ENCODE measurements at places on chromosomes 11 and 22.

DNA sequence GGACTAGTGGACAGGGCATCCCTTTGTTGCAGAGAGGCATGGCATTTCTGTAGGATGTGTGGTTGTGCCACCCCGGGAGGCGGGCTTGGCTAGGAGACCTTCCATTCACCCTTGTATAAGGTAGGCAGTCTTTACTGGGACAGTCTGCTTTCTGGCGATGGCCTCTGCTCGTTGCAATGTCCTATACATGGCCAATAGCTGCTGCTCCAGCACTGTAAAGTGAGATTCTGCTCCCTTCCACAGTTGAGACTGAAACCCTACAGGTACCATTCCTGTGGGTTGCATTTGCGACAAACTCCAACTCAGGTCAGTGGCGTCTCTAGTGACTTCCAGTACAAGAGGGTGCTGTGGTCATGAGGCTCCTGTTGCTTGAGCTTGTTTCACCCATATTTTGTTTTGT lies 20.4 kb upstream of the APOL3 start:
- DNase-seq = no peak

DNA sequence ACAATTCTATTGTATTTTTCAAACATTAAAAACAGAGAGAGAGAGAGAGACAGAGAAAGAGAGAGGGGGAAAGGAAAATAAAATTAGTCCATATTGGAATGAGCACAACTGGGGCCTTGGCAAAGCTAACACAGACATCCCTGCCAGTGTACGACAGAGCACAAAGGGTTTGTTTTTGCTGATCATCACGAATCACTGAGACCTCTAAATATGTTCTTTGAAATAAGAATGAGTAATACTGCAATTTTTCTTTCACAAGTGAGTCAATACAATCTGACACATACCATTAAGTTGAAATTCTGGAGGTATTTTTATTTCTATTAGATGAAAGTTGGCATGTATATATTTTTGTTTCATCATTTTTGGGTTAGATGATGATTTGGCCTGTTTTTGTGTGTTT lies 27.0 kb upstream of the LRRC4C start:
- DNase-seq = no peak

DNA sequence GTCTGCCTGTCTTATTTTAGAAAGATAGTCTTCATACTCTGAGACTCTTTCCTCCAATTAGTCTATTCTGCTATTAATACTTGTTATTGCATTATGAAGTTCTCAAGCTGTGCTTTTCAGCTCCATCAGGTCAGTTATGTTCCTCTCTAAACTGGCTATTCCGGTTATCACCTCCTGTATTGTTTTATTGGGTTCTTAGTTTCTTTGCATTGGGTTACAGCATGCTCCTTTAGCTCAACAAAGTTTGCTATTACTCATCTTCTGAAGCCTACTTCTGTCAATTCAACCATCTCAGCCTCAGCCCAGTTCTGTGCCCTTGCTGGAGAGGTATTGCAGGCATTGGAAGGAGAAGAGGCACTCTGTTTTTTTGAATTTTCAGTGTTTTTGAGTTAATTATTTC lies 21.0 kb upstream of the OR5AK2 start:
- no peak for DNase-seq

DNA sequence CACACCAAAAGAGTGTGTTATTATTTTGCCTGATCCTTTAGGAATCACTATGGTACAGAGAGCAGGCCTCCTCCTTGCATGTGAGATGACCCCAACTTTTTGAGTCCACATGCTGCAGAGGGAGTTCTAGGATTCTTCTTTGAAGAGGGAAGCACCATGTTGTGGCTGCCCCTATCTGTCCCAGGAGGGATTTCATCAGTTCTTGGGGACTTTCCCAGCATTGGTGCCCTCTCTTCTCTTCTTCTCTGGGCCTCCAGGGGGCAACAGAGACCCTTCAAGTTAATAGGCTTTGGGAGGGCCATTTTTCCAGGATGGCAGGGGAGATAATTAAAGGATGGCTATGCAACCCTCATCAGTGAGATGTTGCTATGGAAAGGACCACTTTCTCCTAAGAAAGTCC lies 3.6 kb downstream of the MMP1 start:
- no peak for DNase-seq

DNA sequence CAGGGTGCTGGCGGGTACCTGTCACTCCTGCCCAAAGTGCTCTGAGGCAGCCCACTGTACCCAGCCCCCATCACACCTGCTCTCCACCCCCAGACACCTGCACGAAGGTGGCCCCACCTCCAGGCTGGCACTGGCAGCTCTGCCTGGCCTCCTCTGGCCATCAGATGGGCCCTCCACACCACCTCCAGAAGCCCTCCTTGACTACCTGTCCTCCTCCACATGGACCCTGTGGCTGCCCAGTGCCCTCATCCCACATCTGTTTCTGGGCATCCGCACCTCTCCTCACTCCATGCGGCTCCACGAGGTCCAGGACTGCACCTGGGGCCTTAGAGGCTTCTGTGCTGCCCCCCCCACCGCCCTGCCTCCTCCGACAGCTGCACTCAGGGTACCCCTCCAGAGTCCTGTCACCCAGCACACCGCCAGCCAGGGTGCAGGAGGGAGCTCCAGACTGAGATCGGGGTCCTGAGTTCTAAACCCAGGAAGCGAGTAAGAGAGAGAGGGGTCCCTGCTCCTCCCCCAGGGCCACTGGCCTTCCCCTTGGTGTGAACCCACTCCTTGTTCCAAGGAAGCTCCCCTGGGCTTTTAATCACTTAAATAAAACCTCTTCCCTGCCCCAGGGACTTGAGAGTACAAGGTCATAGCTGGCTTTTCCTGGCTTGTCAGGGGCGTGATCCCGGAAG lies 1.7 kb downstream of the CTSD start:
- DNase-seq = no peak

DNA sequence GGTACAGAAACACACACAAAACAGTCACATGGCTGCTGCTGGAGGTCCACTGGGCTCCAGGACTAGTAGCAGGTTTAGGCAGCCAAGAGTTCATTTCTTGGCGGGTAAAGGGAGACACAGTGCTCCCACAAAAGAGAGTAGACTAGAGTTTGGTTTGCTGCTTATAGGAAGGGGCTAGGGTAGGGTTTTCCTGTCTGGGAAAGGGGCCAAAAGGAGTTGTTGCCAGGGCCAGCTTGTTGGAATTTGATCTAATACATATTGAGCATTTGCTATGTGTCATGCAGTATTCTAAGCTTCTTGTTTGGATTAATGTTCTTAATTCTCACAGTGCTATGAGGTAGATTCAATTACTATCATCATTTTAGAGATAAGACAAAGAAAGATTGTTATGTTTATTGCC lies 195.1 kb upstream of the PLET1 start:
- DNase-seq = no peak

DNA sequence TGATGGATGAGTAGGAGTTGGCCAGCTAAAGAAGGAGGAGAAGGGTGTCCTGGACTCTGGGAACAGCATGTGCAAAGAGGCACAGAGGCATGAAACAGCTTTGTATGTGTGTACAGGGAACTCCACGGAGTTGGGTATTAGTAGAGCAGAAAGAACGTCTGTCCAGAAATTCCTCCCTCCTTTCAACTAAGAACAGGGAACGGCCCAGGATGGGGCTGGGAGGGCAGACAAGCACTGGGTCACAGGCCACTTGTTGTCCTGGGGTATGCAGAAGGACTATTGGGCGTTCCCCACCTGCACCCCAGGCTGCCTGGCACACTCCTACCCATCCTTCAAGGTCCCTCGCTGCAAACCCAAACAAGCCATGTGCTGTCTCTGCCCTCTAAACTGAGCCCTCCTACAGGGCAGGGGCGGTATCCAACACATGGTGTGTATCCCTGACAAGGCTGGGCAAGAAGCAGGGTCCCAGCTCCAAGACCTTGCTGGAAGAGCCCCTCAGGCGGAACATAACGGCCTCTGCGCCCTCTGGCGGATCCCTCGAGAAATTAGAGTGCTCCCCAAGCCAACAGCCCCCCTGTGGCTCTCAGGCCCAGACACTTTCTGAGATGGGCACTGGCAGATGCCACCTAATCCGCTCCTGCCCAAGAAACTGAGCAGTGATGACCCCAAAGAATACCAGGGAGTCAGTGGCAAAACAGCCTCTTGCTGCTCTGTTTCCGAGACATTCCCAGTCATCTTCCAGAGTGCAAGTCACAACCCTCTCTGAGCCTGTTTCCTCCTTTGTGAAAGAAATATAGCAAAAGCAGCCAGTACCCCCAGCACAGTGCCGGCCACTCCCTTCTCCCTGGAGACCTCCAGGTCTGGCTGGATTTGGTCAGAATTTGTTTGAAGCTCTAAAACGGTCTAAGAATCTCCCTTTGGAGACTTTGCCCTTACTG lies 1.6 kb upstream of the ELFN2 start:
- no peak for DNase-seq

- no peak for DNase-seq
Observed at GRCh38 chr11:84480131-84480530, 1147.0 kb downstream of the DLG2 start.

DNA sequence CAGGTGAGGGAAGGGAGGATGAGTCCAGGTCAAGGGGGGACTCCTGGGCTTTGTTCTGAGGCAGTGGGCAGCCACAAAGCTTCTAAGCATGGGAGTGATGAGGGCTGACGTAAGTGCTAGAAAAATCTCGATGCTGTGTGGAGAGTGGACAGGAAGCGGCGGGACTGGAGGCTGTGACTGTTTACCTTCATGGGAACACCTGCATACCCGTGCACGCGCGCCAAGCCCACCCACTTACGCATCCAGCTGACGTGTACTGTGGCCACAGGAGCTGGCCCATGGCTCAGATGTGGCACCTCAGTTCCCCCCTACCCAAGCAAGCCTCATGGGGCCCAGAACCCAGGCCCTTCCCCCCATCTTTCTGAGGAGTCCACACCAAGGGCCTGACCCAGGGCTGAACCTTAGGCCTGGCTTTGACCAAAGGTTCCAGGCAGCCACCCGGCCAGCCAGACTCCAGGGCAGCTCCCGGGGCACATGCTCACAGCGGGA lies 14.0 kb downstream of the MYRF start:
- no peak for DNase-seq

- no peak for DNase-seq
Observed at GRCh38 chr11:117303101-117303500, 12.0 kb downstream of the BACE1-AS start.

Measured in left hindlimb (tissue), 1 donor.